ENCODE measurements at places on chromosomes 2 and 18. TPM values are rescaled to one million over a fixed set of nuclear protein-coding genes. Genes with fewer than 3 reads are reported as not detected.

PSTPIP2 gene
- polyA plus RNA-seq: 19.7 TPM

DNA sequence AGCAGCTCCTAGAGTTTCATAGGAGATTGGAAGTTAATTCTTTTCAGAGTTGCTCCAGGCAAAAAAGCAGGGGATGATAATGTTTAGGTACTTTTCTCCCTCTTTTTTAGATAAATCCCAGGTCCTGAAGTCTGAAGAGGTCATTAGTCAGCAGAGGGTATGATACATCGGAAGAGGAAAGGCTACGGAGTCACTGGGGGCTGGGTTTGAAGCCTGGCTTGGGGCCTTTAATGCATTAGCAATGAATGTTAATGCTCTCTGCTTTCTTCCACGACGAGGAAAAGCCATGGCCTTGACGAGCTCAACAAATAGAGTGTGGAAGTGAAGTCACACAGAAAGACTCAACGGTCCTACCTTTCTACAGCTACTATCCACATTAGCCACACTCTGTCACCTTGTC lies 235.1 kb downstream of the NCKAP5 start:
- DNase-seq: no peak
- H3K27me3 ChIP-seq: no peaks in the 10 kb centered on the region
- no peaks in the 10 kb centered on the region for H3K4me1 ChIP-seq
- no peak overlapping the region for H3K4me3 ChIP-seq

DNA sequence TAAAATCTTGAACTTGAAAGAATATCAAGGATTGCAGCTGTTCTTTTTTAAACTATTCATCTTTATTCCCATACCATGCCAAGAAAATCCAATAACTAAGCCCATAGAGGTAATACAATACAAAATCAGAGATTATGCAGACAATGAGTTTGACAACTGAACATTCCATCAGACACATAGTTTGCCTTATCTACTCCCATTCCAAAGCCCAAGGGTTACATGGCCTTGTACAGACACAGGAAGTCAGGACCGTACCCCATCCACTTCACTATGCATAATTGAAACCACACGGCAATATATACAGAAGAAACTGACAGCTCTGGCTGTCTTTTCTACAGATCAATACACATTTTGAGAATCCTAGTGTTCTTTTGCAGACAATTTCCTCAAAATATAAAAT lies 181.3 kb downstream of the TMX3 start:
- H3K27ac ChIP-seq: no peak overlapping the region
- no peak overlapping the region for H3K4me3 ChIP-seq
- no peak for DNase-seq
- H3K4me1 ChIP-seq: no peaks in the 10 kb centered on the region
- H3K27me3 ChIP-seq: no peaks in the 10 kb centered on the region

- no peak overlapping the region for H3K27ac ChIP-seq
- no peak overlapping the region for H3K4me3 ChIP-seq
- H3K36me3 ChIP-seq: no peaks in the 10 kb centered on the region
These were observed 463.7 kb upstream of the HNMT start for GRCh38 chr2:137500599-137500998.

DNA sequence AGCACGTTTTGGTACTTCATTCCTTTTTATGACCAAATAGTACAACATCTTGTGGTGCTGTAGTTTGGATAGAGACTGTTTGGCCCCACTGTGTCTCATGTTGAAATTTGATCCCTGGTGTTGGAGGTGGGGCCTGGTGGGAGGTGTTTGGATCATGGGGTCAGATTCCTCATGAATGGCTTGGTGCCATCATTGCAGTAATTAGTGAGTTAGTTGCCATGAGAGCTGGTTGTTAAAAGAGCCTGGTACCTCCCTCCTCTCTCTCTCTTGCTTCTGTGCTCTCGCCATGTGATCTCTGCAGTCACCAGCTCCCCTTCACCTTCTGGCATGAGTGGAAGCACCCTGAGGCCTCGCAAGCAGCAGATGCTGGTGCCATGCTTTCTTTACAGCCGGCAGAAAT lies 50.9 kb downstream of the NCAPH start:
- no peak overlapping the region for H3K4me3 ChIP-seq
- no peak for DNase-seq
- H3K27ac ChIP-seq: no peak overlapping the region

GRCh38 chr2:45067859-45068570 lies 58.8 kb upstream of the SIX2 start:
- no peaks in the 10 kb centered on the region for H3K36me3 ChIP-seq
- no peak for DNase-seq
- H3K27ac ChIP-seq: no peak overlapping the region
- H3K27me3 ChIP-seq: no peaks in the 10 kb centered on the region
- H3K4me1 ChIP-seq: no peaks in the 10 kb centered on the region

DNA sequence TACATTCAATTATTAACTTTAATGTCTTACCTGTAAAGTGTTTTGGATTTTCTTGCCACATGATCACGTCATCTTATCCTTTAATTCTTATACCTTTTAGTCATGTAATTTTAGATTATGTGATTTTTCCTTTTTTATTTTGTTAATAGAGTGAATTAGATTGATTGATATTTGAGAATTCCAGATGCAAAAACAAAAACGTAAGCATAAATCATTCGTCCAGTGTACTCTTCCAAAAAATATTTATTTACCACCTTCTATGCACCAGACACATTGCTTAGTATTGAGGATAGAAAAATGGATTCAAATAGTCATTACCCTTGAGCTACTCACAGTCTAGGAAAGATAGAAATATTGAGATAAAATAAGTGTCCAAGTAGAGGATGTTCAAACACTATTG lies 249.6 kb downstream of the PDE11A start:
- H3K4me1 ChIP-seq: no peaks in the 10 kb centered on the region
- no peaks in the 10 kb centered on the region for H3K27me3 ChIP-seq
- no peak overlapping the region for H3K4me3 ChIP-seq
- no peak overlapping the region for H3K27ac ChIP-seq
- H3K36me3 ChIP-seq: no peaks in the 10 kb centered on the region

CCDC121 gene
- polyA plus RNA-seq: 1.2 TPM

GRCh38 chr2:134142903-134143302 lies 111.0 kb upstream of the MGAT5 start:
- H3K27me3 ChIP-seq: no peaks in the 10 kb centered on the region
- no peak overlapping the region for H3K27ac ChIP-seq
- H3K4me3 ChIP-seq: no peak overlapping the region
- no peaks in the 10 kb centered on the region for H3K36me3 ChIP-seq

DNA sequence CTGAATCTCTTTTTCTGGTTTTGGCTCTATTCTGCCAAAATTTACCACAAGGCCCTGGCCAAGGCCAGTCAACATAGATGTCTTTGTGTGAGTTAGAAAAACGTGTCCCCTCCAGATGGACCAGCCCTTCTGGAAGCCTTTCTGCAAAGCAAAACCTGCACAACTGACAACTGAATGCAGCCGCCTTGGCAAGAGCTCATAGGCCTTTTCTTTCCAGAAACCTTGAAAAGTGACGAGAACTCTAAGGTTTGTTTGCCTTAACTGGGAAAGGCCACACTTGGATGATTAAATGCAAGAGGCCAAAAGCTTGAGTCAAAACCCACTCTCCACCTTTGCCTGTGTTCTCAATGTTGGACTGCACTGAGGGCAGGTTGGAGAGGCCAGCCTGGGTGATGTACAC lies 103.9 kb downstream of the COLEC12 start:
- no peak overlapping the region for H3K27ac ChIP-seq
- no peak for DNase-seq
- H3K27me3 ChIP-seq: no peaks in the 10 kb centered on the region
- H3K4me1 ChIP-seq: no peaks in the 10 kb centered on the region

- H3K36me3 ChIP-seq: no peaks in the 10 kb centered on the region
- no peaks in the 10 kb centered on the region for H3K27me3 ChIP-seq
- H3K4me3 ChIP-seq: no peak overlapping the region
- peaks cover 8% of the 10 kb centered on the region for H3K4me1 ChIP-seq
- peak; percentile 74 for DNase-seq
- no peak overlapping the region for H3K27ac ChIP-seq
These were observed 40.1 kb downstream of the SLC4A1AP start for GRCh38 chr2:27703638-27704341.

GRCh38 chr2:240269886-240270285 lies 129.4 kb upstream of the OTOS start:
- peaks cover 7% of the 10 kb centered on the region for H3K27me3 ChIP-seq
- H3K4me3 ChIP-seq: no peak overlapping the region
- DNase-seq: no peak

C18orf63 gene
- polyA plus RNA-seq: not detected

GRCh38 chr18:78739882-78740677 lies 239.5 kb upstream of the SALL3 start:
- H3K36me3 ChIP-seq: no peaks in the 10 kb centered on the region
- no peak overlapping the region for H3K27ac ChIP-seq
- no peaks in the 10 kb centered on the region for H3K4me1 ChIP-seq
- no peaks in the 10 kb centered on the region for H3K27me3 ChIP-seq
- H3K4me3 ChIP-seq: no peak overlapping the region

DNA sequence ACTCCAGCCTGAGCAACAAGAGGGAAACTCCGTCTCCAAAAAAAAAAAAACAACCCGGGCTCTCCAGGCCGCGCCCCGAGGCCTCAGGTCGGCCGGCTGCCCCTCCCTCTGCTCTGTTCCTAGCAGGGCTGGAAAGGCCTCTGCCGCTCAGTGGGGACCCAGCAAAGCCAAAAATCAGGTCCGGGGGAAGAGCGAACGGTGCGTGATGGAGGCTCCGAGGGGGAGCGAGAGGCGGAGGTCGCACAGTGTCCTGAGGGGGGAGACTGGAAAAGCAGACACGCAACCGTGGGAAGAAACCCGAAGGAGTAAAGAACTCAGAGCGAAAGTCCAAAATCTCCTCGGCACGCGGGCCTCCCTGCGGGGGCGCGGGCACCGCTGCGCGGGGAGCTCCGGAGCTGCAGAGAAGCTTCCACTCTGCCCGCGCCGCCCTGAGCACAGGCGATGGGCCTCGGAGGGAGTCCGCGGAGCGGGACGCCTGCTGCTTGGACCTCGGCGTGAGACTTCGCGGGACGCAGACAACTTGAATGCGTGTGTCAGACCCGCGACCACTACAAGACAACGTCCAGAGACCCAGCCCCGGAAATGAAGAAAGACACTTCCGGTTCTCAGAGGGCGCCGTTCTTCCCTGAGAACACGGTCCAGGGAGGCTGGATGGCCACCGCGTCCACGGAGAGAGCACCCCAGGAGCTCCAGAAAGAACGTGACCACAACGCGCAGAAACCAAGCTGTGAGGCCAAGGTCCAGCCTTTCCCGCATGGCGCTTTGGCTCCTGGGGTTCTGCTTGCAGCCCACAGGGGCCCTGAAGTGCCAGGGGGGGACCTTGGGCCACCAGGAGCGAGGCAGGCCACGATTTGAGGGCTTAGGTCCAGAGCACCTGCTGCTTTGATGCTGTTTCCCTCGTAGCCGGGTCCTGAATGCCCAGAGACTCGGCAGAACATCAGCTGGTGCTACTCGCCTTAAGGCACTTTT lies 219.8 kb downstream of the DPP10 start:
- H3K4me3 ChIP-seq: no peak overlapping the region
- no peaks in the 10 kb centered on the region for H3K4me1 ChIP-seq
- no peaks in the 10 kb centered on the region for H3K36me3 ChIP-seq
- H3K27me3 ChIP-seq: no peaks in the 10 kb centered on the region

DNA sequence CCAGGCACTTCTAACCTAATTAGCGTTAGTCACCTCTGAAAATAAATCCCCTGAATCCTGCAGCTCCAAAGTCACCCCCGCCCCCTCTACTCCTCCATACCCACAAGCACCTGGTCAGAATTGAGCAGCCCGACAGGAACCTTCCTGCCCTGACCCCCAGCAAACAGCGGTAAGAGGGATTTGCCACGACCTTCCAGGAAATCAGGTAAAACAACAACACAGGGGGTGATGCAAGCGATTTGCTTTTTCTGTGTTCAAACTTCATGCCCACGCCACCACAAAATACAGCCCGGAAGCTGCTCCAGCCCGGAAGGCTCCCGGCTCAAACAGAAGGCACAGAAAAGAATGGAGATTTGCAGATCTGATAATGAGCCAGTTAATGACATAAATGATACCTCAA lies 367.1 kb downstream of the GPD2 start:
- H3K4me3 ChIP-seq: no peak overlapping the region
- no peaks in the 10 kb centered on the region for H3K36me3 ChIP-seq
- no peak for DNase-seq
- no peaks in the 10 kb centered on the region for H3K4me1 ChIP-seq
- no peak overlapping the region for H3K27ac ChIP-seq

DNA sequence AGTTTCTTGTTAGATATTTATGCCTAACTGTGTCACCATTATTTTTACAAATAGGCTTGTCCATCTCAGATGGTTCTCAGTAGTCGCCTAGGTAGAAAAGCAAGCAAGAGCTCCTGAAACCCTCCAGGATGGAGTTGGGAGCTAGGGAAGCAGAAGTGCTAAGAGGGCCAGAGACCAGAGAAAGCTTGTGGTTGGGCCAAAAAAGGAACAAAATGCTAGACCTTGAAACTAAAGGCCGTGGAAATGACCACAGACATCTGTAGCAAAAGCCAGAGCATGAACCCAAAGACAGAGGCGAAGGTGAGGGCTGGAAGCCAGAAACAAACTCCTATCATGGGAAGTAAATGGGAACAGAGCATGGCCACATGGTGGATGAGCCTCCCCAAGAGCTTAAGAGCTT lies 29.9 kb upstream of the RMDN2 start:
- no peak for DNase-seq
- peaks cover 34% of the 10 kb centered on the region for H3K4me1 ChIP-seq
- no peaks in the 10 kb centered on the region for H3K36me3 ChIP-seq
- no peak overlapping the region for H3K4me3 ChIP-seq
- H3K27me3 ChIP-seq: no peaks in the 10 kb centered on the region
- H3K27ac ChIP-seq: no peak overlapping the region

GRCh38 chr2:71905205-71905604 lies 242.5 kb downstream of the CYP26B1 start:
- no peaks in the 10 kb centered on the region for H3K4me1 ChIP-seq
- H3K27me3 ChIP-seq: no peaks in the 10 kb centered on the region
- H3K27ac ChIP-seq: no peak overlapping the region
- H3K4me3 ChIP-seq: no peak overlapping the region

Data from CD4-positive, alpha-beta memory T cell (primary cell).